ENCODE measurements at places on chromosomes 12 and 14. TPM values are rescaled to one million over a fixed set of nuclear protein-coding genes. Genes with fewer than 3 reads are reported as not detected.

HOXC4 gene
- 2.3 TPM for total RNA-seq

KLRC3 gene
- total RNA-seq = 0.13 TPM

STK38L gene
- total RNA-seq = 9.1 TPM

KIF5A gene
- 0.98 TPM for total RNA-seq

RTL1 gene
- under 0.01 TPM for total RNA-seq

PRKAG1 gene
- total RNA-seq = 48.6 TPM

NANOG gene
- not detected for total RNA-seq

PTPN6 gene
- total RNA-seq = 9.6 TPM

RNASE3 gene
- not detected for total RNA-seq

NCOR2 gene
- total RNA-seq = 174 TPM

B3GNT4 gene
- 0.49 TPM for total RNA-seq

LYSET gene
- 4.6 TPM for total RNA-seq

SLC38A6 gene
- 10.4 TPM for total RNA-seq

DPPA3 gene
- total RNA-seq = not detected

BCL11B gene
- 0.38 TPM for total RNA-seq

PLCZ1 gene
- total RNA-seq = not detected

ZBTB25 gene
- total RNA-seq = 3.6 TPM

LRFN5 gene
- 0.33 TPM for total RNA-seq

Measured in mesangial cell (primary cell).